ENCODE measurements at places on chromosomes 1 and 21.
A peak's percentile ranks its signal among the peaks of the same experiment; 100 is the strongest.

- no peak for DNase-seq
Observed at GRCh38 chr1:236627727-236628408, 23.6 kb upstream of the HEATR1 start.

DNA sequence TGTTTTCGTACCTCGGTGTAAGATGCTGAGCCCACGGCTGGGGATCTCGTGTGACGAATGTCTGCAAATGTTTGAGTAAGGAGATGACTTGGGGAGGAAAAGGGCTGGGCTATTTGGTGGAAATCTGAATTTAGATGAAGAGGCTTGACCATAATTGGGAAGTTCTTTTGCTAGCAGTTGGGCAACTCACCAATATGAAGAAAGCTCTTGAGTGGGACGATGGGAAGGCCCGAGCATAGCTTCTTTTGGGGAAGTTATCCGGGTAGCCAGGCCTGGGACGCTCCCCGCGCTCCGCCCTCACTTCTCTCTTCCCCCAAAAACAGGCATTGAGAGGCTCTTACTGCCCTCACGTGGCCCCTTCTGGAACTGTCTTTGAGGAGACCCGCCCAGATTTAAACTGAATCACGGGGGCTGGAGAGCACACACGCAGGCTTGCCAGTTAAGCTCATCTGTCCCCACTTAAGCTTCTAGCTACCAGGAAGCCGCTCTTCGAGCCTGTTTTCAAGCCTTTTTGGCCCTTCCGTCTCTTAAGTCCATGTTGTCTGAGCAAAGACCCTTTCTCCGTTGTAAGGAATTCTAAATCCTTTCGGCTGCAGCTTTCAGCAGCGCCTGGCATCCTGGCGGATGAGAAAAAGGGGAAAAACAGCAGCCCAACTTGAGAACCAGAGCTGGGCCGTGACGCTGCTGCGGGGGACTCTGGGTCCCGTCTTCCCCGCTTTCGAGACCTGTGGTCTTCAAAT is 93.1 kb downstream of the NID1 start:
- peak; percentile 83 for DNase-seq

- DNase-seq = no peak
Observed at GRCh38 chr1:5847013-5847659, 145.1 kb downstream of the NPHP4 start.

GRCh38 chr1:8863794-8864233 is 14.7 kb downstream of the ENO1 start:
- DNase-seq = no peak

DNA sequence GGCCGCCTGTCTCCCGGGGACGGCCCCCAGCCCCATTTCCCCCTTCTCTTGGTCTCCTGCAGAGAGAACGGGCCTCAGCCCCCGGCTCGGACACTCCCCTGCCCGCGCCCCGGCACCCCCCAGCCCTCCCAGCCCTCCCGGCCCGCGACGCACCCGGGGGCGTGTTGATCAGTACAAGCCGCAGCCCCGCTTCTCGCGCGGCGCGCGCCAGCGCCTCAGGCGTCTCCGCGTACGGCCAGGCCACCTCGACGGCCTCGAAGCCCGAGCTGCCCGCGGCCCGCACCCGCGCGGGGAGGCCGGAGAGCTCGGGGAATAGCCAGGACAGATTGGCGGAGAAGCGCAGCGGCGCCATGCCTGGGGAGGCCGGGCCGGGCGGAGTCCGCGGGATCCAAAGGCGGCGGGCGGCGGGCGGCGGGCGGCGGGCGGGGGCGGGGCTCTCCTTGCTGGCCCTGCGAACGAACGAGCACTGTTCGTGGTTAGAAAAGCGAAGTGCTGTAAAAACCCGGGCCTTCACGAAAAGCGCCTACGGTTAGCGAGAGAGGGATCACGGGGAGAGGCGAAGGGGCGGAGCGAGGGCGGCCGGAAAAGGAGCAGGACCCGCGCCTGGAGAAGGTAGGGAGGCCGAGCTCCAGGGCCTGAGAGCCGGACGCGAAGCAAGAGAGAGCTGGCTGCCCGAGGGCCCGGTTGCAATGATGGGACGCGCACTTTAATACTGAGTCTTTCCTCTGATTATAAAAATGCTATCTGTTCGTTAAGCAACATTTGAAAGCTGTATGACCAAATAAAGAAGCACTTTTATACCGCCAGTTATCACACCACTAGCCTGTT is at the start of gene HYI:
Gene HYI, minus strand, starts transcription at position 490 of the 828 bp plus-strand sequence. Its CDS starts 138 bp downstream, at position 352.
- peak; percentile 58 for DNase-seq

DNA sequence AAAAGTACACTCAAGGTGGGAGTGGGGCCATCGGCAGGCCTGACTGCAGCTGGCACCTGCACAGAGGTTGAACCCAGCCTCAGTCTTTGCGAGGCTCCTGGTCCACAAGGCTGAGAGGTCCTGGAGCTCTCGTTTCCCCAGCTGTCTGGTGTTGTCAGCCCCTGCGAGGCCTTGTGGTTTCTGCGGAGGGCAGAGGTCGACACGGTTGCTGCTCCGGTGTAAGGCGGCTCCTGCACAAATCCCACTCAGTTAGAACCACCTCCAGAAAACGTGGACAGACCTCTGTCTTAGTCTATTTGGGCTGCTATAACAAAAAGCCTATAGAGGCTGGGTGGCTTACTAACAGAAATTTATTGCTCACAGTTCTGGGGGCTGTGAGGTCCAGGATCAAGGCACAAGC is 5.8 kb downstream of the KIAA1614 start:
- no peak for DNase-seq

DNA sequence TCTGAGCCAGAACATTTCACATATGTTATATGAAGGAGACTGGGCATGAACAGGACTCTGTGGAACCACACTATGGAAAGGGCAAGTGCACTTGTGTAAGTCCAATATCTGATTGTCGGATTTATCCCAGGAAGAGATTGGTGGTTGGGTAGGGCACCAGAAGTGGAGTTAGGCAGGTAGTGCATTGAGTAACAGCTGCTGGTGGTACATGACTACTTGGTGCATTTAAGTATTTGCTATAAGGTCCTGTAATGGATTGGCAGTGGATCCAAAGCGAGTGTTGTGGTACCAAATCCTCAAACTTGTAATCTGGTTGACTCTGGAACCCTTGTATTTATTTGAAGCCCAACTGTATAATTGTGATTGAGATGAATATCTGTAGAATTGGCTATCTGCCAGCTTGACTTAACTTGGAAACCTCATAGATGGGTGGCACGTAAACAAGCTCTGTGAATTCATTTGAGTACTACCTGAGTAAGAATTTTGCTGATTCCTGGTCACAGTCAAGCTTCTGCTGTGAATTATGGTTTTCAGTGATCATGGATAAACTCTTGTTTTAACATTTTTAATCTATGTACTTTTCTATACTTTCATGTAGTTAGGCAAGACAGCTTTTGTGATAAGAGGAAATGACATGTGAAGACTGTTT is 21.1 kb downstream of the UBAP2L start:
- DNase-seq = no peak

- DNase-seq = no peak
Observed at GRCh38 chr1:230210326-230210980, 143.4 kb downstream of the GALNT2 start.

GRCh38 chr1:19388980-19389379 is 76.9 kb downstream of the SLC66A1 start:
- DNase-seq = no peak

GRCh38 chr1:207431508-207431907 is 22.6 kb upstream of the CR2 start:
- DNase-seq = no peak

- DNase-seq = peak; percentile 25
Observed at GRCh38 chr1:22710701-22711049, at the start of gene EPHB2. TSS of gene EPHB2 (plus strand) at chr1:22710839. CDS start at chr1:22710983, 144 bp downstream.

GRCh38 chr1:201686714-201687455 is 142.1 kb upstream of the IPO9 start:
- DNase-seq = no peak

DNA sequence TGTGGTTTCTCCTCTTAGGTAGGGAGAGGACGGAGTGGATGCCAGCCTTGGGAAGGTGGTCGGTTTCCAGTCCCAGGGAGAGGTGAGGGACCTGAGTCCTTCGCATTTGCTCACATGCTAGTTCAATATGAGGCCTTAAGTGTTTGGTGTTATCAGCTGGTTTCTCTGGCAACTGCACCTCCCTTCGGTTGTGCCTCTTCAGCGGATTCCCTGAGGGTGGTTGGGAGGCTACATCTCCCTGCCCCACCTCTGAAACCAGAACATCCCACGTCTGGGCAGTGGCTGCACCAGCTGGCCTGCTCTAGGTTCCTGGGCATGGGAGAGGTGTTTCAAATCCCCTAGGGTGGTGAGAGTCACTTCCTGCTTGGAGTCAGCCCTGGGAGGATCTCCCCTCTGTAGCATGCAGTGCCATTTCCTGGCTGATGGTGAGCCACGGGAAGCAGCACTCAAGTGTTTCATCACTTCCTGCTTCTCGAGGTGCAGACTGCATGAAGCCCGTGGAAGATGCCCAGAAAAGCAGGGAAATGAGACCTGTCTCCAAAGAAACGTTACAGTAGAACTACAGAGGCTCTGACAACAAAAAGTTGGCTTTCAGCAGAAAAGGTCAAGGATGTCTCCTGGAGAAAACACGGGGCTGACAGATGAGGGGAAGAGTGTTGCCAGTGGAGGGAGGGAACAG is 4.5 kb downstream of the TMEM125 start:
- DNase-seq = peak; percentile 7

- no peak for DNase-seq
Observed at GRCh38 chr1:47676311-47677054, 238.6 kb downstream of the FOXD2 start.

GRCh38 chr1:238999944-239000343 is 386.4 kb upstream of the CHRM3 start:
- DNase-seq = no peak

GRCh38 chr1:157193702-157194391 is 55.7 kb upstream of the ETV3 start:
- DNase-seq = peak; percentile 56

DNA sequence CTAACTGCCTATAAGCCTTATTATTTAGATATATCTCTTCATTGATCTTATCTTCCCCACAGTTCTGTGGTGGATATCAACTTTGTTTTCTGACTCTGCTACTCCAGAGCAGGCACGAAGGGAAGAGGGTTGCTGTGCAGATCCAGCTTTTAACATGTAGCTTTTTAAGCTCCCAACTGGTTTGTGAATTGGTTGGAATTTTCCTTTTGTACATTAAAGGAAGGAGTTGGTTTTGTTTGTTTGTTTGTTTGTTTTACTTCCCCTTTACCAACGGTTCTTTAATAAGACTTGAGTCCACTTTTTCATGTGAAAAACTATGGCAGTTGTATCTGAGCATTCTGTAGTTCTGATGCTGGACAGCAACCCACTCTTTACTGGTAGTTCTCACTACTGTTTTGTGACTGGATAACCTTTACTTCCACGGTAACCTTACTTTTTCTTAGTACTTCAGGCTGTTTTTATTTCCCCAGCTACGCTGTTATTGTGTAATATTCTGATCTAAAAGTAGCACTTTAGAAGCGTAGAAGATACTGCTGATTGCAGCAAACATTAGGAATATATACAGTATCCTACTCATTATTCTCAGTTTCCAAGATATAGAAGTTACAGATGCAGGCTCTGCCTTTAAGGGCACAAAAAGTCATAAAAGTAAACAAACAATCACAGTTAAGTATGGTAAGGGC is 1.6 kb downstream of the GNPAT start:
- DNase-seq = no peak

GRCh38 chr21:43854773-43855633 is 10.0 kb upstream of the AGPAT3 start:
- no peak for DNase-seq

GRCh38 chr1:92459871-92460320 is 26.8 kb downstream of the GFI1 start:
- DNase-seq = no peak

- no peak for DNase-seq
Observed at GRCh38 chr1:150152772-150153456, 3.2 kb downstream of the PLEKHO1 start.

- DNase-seq = no peak
Observed at GRCh38 chr1:97787231-97787630, 133.6 kb downstream of the DPYD start.

DNA sequence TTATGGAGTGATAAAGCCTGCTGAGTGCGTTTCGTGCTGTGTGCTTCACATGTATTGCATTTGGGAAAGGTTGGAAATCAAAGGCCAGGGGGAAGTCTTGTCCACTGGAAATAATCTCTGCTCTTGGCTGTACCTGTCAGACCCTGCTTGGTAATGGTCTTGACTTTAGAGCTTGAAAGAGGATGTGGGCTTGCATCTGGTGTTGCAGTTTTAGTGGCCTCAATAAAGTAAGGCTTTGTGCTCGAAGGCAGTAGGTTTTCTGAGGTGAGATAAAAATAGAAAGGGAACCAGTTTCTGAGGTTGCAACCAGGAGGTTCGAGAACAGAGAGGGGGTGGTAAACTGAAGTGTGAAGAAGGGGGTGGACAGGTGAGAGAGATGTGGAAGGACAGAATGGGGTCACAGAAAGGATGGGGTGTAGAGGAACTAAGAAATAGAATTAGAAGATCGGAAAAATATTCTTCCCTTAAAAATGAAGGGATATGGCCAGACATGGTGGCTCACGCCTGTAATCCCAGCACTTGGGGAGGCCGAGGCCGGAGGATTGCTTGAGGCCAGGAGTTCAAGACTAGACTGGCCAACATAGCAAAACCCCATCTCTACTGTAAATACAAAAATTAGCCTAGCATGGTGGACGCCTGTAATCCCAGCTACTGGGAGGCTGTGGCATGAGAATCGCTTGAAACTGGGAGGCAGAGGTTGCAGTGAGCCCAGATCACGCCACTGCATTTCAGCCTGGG is 1.5 kb downstream of the S100PBP start:
- DNase-seq = no peak

- DNase-seq = no peak
Observed at GRCh38 chr1:239354231-239354630, 32.1 kb upstream of the CHRM3 start.

DNA sequence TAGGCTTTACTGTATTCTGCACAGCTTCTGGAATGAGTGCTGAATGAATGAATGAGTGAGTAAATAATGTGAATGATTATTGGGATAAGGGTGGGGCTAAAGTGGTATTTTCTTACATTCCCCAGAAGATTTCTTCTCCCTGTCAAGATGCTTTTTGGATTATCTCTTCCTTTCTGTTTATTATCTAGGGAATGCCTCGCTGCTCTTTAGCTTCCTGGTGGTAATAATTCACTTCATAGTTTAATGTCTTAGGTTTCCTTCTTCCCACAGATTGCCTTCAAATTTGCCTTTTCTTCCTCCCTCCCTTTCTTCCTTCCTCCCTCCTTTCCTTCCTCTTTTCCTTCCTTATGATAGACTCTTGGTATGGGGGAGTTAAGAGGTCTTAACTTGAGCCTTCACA is 24.0 kb downstream of the DDR2 start:
- no peak for DNase-seq

DNA sequence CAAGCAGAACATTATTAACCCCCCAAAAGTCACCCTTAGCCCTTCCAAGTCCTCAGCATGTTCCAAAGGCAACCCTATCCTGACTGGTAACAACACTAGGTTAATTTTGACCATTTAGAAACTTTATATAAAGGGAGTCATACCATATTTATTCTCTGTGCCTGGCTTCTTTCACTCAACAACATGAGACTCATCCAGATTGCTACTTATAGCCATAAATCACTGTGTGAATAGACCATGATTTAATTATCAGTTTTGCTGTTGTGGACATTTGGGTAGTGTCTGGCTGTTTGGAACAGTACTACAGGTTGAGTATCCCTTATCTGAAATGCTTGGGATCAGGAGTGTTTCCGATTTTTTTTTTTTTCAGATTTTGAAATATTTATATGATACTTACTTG is 252.1 kb downstream of the DISC1 start:
- DNase-seq = no peak

- DNase-seq = no peak
Observed at GRCh38 chr1:64136296-64136695, 67.1 kb upstream of the UBE2U start.

Data from stimulated activated CD4-positive, alpha-beta T cell treated with anti-CD3 and anti-CD28 coated beads, Interleukin-12 subunit alpha, Interleukin-12 subunit beta, amount 100 ng/mL, for 4 hours (primary cell).